Stimulated activated CD8-positive, alpha-beta memory T cell treated with anti-CD3 and anti-CD28 coated beads, Interleukin-7, amount 100 ng/mL, for 1 hour (primary cell): ENCODE measurements at places on chromosomes 6 and 20.
A peak's percentile ranks its signal among the peaks of the same experiment; 100 is the strongest.

GRCh38 chr6:3383525-3383924, 73.3 kb downstream of the SLC22A23 start:
- DNase-seq, result no peak

DNA sequence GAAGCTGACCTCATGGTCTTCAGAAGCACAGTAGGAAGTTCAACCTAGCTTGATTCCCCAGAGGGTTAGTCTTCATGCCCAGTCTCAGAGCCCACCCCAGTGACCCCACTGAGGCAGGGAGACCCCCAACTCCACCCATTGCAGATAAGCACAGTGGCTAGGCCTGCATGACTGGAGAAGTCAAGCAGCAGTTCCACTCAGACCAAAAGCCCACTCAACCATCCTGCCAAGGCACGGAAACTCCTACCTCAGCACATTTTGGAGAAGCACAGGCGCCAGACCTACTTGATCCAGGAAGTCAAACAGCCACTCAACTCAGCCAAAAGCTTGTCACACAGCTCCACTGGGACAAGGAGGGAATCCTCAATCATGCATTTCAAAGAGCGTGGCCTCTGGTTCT, 78.4 kb upstream of the HTR1E start:
- no peak for DNase-seq

GRCh38 chr20:44866703-44867335, 18.7 kb upstream of the YWHAB start:
- DNase-seq, result no peak

DNA sequence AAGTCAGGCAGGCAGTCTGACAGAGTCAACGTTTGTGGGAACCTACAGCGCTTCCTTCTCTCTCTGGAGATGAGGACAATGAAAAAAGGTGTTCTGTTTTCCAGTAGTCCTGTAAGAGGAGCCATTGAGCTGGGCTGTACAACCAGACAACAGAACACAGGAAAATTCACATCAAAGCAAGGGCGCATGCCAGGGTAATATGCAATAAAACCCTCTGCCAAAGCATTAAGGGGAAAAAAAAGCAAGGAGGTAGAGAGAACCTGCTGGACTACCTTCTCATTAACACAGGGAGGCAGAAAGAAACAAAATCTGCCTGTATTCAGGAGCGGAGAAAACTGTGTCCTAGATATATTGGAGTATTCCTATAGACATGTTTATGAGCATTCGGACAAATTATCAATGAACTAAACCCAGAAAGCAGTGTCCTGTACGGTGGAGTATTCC, 1.3 kb downstream of the RNF24 start:
- DNase-seq, result no peak

DNA sequence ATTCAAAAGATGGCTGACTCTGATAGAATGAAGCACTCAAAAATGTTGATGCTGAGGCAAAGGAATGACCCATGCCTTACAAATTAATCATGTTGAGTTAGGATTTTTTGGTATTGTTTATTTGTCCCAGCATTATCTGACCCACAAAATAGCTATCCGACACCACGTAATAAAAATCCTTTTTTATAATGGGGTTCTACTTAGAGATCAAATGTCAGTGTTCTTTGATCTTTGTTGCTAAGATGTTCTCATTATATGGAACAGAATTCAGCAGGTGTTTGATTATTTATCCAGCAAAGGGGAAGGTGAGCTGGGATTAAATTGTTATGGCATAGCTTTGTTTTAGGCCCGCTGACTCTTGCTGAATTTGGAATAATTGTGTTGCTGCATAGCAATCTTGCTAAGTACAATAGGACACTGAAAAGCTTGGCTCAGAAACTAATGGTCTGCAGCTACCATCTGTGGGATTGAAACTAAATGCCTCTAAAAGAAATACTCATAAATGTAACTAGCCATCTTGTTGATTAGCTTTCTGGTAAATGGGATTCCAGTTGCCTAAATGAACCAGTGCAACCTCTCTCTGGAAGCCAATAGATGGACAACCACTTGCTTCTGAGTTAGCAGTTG, 180.2 kb upstream of the HDAC2 start:
- no peak for DNase-seq

DNA sequence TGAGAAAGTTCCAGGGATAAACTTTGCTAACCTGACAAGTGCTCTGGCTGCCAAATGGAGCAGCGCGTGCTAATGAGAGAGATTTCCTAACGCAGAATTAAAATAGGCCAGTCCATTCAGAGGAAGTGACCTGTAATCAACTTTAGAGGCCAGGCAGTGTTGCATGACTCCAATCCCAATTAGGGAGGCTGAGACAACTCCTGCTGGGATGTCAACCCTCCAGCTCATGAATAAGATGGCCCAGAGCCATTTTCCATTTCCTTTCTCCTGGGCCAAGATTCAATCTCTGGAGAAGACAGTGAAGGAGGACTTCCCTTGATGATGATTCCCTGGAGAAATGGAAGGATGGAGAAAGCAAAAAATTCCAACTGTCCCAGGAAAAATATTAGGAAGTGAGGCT, 241.5 kb upstream of the RNF24 start:
- DNase-seq, result no peak

GRCh38 chr20:37201827-37202162, 22.4 kb upstream of the MROH8 start:
- no peak for DNase-seq

GRCh38 chr6:105179244-105180065, at the start of gene POPDC3:
Gene POPDC3, minus strand, starts transcription at chr6:105180014. Its CDS starts 18,105 bp downstream, at chr6:105161909.
- DNase-seq, result no peak

DNA sequence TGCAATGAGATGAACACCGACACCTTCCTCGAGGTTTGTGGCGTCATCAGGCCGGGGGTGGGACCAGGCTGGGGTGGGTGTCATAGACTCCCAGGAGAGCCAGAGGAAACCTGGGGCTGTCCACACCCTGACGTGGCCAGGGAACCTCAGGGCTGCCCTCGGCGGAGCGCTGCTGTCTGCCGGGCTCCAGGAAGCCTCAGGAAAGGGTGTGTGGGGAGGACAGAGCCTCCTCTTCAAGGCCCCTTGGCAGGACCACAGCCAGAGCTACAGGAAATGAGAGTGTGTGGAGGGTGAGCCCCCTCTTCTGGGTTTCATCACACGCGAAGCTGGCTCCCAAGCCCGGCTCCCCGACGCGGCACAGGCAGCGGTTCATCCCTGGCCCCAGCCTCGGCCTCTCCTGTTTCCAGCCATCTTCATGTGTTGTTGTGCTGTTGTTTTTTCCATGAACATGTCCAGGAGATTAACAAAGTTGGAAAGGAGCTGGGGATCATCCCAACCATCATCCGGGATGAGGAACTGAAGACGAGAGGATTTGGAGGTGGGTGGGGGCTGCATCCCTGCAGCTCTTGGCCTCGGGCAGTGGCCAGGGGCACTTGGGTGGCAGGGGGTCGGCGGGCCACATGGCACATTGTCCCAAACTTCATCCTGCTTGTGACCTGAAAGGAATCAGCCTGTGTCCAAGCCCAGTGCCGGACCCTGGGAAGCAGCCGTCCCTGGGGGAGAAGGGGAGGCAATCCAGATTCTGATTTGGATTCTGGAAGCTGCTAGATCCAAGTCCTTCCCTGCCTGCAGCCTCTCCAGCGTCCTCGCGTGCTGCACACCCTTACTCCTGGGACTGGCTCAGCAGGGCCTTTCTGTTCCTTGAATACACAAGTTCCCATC, 6.4 kb downstream of the NPEPL1 start:
- DNase-seq, result no peak

DNA sequence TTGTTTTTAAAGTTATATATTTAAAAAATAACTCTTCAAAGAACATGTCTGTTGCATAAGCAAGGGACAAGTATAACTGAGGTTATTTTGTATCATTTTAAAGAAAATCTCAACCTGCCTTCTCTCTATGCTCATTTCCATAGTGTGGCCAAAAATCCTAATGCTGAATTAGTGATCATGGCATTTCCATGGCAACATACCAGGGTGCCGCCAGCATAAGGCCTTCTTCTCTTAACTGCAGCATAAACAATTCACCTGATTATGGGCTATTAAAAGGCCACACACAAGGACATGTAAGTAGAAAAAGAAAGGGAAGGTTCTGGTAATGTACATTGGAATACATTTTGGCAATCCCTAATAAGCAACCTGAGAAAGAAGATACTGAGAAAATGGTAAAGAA, 95.1 kb upstream of the RNF217 start:
- DNase-seq, result no peak

- no peak for DNase-seq
Observed at GRCh38 chr6:16238963-16239797, 793 bp downstream of the GMPR start.

DNA sequence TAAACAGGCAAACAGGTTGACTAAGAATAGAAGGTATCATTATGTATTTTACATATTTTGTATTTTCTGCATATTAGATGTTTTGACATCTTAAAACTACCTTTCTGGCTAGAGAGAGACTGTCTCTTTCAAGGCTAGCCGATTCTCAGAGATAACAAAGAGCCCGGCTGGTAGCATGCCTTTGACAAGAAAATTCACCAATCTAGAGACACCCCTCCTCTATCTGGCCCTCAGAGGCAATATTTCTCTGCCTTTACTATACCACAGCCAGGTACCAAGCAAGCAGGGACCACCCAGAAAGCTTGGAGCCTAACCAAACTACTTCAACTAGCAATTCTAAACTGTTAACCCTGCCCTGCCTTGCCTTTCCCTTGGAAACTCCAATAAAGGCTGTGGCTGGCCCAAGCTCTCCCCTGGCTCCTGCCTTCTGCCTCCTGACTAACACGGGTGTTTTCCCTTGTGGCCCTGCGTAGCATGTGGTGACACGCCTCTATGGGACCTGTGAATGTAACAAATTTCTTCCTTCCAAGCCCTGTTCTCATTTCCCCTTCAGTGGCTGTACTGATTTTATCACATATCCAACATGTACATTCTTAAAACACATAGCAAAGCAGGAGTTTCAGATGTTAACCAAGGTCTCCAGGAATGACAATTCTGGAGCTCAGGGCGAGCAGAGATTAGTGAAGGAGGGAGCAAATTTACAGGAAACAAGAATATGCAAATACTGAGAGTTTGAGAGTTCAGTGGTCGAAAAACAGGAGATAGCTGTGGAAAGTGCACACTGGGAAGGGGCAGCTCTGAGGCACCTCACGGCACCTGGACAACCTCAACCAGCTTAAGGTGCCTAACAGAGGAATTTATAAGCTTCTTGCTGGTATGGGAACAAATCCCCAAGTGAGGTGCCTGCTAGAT, 120.8 kb downstream of the BACH2 start:
- no peak for DNase-seq

DNA sequence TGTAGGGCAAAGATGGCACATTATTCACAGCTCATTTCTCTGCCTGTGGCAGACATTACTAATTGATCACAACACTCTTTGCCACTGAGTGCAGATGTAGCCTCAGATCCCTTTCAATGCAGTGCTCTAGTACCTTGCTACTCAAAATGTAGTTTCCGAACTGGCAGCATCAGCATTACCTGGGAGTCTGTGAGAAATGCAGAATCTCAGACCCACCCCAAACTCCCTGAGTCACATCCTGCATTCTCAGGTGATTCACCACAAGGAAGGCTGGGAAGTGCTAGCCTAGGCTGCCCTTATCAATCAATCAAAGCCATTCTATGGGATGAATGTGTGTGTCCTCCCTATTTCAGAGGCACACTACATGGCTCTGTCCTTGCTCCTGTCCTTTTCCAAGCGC, 58.5 kb downstream of the PCNA start:
- no peak for DNase-seq

GRCh38 chr6:63527658-63528514, 44.4 kb upstream of the LOC128125822 start:
- no peak for DNase-seq

GRCh38 chr6:112163295-112164257, 76.2 kb downstream of the FAM229B start:
- DNase-seq, result peak; percentile 45

DNA sequence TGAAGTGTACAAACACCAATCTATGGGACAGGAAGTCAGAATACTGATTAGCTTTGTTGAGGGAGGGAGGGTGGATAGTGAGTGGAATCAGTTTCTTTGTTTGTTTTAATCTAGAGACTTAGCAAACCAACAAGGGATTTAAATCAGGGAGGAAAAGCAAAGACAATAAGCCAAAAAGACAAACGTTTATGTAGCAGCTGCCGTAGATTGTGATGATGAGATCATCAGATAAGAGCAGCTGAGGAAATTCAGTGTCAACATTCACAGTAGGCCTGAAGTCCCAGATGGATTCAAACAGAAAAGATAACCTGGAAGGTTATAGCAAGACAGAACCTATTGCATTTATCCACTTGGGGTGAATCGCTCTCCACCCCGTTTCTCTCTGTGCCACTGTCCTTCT, 104.9 kb upstream of the SYNDIG1 start:
- DNase-seq, result no peak

GRCh38 chr6:167510648-167511047, 185.8 kb downstream of the TTLL2 start:
- no peak for DNase-seq

DNA sequence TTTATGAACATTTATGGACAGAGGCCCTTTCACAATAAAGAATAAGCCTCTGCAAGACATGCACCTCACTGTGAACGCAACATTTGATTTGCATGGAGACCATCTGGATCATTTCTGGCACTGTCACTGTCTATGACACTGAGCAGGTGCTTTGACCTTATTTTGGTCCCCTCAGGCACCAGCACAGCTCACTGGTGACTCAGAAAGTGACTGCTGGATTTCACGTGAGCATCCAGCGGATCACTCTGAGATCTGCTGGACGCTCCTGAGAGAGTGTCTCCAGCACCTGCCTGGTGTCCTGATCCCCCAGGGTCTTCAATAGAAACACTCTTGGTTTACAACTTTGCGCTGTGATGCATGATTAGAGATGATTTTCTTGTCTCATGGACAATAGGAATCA, 375.7 kb downstream of the TENT5A start:
- no peak for DNase-seq

- DNase-seq, result no peak
Observed at GRCh38 chr6:144335914-144336313, 50.8 kb downstream of the UTRN start.

DNA sequence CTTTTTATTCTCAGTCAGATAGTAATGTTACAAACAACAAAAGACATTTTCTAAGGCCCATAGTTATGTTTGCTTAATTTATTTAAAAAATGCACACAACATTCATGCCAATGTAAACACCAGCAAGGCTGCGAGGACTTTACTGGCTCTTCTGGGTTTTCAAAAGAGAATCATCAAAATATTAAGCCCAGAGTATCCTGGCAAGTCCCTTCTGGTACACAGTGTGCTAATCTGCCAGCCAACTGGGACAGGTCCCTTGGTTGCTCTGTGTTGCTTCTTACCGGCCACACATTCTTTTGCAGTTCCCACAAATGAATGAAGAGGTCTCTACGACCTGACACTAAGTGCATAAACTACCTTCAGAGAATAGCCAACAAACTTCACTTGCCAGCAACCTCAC, 42.6 kb upstream of the SPDEF start:
- no peak for DNase-seq

DNA sequence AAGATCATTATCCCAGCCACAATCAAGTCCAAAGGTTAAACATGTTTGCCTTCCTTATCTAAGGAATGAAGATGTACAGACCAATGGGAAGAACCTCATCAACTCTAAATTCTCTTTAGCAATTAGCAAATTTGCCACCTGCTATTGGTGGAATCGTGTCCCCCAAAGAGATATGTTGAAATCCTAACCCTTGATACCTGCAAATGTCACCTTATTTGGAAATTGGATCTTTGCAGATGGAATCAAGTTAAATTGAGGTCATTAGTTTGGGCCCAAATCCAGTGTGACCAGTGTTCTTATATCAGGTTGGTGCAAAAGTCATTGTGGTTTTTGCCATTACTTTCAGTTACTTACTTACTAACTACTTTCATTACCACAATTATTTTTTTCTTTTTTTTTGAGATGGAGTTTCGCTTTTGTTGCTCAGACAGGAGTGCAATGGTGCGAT, 31.3 kb downstream of the KLHL31 start:
- no peak for DNase-seq

GRCh38 chr20:50191544-50192363, 1.1 kb downstream of the CEBPB start:
- no peak for DNase-seq
